Renal cortical epithelial cell (primary cell): ENCODE measurements at places on chromosomes 1 and 21. TPM values are rescaled to one million over a fixed set of nuclear protein-coding genes. Genes with fewer than 3 reads are reported as not detected.

MAEL gene
- 0.17 and 0.65 TPM in 2 replicates for total RNA-seq

LCA5L gene
- 3.1 and 3.6 TPM in 2 replicates for total RNA-seq

DNA sequence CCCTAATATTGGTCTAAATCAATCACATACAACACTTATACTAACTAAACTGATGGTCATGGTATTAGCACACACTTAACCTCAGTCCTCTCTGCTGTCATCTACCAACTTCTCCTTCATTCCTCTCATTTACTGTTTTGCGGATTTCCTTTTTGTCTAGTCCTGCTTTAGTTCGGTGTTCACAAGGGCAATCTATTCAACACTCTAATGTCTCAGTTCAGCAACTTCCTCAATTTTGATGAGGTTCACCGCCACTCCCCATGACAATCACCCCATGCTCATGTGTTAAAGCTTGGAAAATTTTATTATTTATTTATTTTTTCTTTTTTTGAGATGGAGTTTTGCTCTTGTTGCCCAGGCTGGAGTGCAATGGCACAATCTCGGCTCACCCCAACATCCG is 301.1 kb downstream of the PTPRC start:
- no peak for DNase-seq

- DNase-seq: no peak
These were observed 52.5 kb downstream of the ZNF697 start for GRCh38 chr1:119595606-119596005.

HES2 gene
- total RNA-seq: 5.8 and 13.0 TPM in 2 replicates

DNA sequence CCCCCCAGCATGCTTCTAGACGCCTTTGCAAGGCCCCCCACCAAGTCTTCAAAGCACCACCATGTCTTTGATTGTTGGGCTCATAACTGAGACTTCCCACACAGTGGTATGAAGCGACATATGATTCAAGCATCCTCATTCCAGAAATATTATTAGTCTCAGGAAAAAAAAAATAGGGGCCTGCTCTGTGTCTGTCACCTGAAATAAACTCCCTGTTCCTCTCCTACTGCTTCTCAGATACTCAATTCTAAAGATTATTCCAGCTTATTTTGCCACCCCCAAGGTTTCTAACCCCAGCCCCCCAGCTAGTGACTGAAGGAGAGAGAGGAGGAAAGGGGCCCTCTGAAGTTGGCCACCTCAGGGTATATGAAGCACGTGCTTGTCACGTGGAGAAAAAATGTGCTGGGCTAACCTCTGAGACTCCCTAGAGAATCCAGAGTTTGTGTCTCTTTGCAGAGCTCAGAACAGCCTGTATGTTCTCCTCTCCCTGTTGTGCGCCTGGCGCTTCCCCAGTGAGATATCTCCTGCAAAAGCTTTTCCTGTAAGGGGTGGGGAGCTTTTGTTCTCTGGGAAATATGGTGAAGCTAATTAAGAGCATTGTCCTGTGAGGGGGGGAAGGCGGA is 35.9 kb upstream of the RASAL2 start:
- no peak for DNase-seq
